ENCODE measurements at places on chromosomes 6 and 20.

- DNase-seq, result no peak
Observed at GRCh38 chr20:20851385-20851784, 138.9 kb upstream of the RALGAPA2 start.

GRCh38 chr6:116405652-116406356, 35.1 kb downstream of the DSE start:
- DNase-seq, result no peak

DNA sequence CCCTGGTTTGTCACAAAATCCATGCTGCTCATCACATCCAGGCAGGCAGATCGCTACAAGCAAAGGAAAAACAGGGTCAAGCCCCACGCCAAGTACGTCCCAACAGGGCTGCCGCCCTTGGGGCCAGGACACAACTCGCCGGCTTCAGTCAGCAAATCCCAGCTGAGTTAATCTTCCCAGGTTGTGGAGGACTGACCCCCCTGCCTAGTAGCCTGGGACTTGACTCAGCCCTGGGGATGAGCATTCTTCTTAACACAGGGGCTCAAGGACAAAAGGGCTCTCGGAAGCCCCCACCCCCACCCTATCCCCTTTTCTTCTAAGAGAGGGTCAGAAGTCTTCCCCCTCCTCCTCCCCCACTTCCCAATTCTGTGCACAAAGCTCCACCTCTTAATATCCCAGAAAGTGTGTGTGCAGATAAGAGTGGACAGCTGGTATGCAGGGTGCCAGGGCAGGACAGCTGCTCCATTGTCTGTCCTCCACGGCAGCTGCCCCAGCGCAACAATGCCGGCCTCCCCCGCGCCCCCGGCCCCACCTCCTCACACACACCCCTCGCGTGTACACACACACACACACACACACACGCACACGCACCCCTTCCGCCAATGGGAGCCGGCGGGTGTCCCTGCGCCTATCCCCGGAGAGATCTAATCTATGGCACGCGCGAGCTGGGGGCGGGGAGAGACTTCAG, 4.5 kb downstream of the DLL1 start:
- no peak for DNase-seq

DNA sequence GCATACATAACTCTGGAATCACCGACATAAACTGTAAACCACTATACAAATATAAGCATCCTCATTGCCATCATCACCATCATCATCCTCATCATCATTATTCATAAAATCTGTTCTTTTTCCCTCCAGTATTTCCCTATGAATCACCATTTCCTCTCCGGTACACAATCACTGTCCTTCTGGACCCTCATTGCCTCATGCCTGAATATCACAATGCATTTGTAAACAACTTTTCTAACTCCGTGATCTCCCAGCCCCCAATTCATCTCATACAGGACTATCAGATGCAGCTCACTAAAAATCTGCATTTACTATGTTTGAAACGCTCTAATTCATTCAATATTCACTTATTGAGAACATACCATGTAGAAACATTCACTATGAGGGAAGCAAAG, 339.7 kb downstream of the TBC1D32 start:
- DNase-seq, result no peak

DNA sequence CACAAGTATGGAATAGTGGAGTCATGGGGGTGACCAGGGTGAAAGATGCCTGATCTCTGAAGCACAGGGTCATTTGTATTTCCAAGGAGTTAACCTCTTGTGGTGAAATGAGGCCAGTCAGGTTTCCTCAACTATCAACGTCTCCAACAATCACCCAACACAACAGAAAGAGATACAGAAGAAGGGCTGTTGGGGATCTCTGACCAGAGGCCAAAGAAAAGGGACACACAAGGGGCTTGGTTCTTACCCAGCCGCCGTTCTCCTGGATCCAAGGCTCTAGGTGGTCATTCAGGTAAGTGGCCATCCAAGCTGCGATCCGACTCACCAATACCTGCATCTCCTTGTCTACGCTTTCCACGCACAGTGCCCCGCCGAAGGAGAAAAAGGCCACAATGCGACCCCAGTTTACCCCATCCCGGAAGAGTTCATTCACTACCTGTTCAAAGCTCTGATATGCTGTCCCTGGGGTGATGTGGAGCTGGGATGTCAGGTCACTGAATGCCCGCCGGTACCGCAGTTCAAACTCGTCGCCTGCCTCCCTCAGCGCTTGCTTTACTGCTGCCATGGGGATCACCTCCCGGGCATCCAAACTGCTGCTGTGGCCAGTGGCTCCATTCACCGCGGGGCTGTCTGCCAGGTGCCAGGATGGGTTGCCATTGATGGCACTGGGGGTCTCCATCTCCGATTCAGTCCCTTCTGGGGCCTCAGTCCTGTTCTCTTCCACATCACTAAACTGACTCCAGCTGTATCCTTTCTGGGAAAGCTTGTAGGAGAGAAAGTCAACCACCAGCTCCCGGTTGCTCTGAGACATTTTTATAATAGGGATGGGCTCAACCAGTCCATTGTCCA, 1.0 kb downstream of the BCL2L1 start:
- no peak for DNase-seq

- no peak for DNase-seq
Observed at GRCh38 chr6:108406943-108407342, 112.1 kb downstream of the AFG1L start.

DNA sequence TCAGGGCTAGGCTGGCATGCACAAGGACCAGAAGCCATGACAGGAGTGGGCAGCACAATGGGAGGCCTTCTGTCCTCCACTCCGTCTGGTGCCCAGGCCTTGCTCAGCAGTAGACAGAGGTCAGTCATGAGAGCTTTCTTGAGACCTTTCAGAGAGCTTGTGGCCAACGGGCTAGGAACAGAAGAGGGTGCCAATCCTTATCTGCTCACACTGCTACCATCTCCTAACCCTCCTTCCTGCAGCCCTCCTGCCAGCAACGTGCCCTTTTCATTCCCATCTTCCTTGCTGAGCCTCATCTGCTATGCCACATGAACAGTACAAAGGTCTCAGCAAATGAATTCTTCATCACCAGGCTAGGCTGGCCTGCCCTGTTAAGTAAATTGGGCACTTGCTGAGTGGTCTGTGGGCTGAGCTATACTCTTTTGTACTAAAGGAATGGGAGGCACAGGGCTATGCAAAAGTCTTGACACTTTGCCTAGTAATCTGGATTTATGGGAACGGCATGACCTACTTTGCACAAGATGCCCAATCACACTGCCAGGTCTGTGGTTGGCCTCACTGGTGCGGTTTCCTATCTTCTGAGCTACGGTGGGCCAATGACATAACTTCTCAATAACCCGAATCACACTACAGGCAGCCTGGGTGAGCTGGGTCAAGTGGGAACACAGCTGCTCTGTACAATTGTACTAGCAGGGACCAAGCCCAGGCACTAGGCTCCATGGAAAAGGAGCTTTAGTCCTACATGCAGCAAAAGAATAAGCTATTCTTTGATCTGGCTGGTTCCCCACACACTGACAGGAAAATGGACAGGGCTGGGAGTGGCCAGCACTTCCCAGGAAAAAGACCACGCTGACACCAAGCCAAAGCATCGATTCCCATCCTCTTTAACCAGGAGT, 47.8 kb downstream of the ELOVL5 start:
- peak; percentile 13 for DNase-seq

GRCh38 chr20:12790859-12791258, 217.9 kb upstream of the SPTLC3 start:
- no peak for DNase-seq

GRCh38 chr6:100023798-100024197, 29.8 kb upstream of the MCHR2 start:
- no peak for DNase-seq

DNA sequence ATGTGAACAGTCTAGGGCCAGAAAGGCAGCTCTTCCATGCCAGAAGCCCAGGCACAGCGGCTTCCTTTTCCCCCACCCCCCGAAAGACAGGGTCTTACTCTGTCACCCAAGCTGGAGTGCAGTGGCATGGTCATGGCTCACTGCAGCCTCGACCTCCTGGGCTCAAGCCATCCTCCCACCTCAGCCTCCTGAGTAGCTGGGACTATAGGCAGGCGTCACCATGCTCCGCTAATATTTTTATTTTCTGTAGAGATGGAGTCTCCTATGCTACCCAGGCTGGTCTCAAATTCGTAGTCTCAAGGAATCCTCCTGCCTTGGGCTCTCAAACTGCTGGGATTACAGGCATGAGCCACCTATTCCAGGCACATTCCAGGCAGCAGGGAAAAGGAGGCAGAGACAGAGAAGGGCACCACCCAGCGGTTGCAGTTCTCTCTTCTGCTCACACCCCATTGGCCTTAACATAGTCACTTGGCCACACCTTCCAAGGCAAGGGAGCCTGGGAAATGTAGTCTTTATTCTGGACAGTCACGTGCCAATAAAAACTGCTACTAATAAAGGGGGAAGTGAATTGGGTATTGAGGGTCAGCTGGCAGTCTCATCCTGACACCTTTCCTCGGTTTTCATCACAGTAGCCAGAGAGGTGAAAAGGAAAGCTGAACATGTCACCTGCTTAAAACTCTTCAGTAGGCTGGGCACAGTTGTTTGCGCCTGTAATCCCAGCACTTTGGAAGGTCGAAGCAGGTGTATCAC, 205.9 kb downstream of the ZMYND8 start:
- peak; percentile 60 for DNase-seq

DNA sequence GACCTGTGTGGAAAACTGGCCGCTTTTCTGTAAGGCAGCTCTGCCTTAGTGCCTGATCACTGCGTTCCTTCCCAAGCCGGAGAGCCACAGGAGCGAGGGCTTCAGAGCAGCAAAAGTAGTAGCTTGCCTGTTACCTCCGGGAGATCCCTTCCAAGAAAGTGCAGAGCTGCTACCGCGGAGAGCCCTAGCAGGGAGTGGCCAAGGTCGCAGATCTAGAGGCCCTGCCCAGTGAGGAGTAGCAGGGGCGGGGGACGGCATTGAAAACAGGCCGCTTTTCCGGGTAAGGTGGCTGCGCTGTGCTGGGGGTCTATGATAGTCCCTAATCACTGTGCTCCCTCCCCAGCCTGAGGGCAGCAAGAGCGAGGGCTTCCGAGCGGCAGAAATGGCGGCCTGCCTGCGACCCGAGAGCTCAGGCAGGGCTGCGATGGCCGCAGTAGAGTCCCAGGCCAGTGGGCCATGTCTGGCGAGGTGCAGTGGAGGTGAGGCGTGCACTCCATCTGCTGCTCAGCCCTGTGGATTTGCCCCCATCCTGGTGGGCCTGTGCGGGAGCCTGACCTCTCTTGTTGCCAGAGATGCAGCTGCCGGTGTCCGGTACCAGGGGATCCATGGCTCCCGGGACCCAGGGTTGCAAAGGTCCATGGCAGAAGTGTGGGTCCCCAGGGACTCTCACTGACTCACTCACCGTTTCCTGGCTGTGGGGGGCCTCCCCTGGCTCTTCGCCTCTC, 67.3 kb downstream of the KLHL32 start:
- DNase-seq, result no peak

DNA sequence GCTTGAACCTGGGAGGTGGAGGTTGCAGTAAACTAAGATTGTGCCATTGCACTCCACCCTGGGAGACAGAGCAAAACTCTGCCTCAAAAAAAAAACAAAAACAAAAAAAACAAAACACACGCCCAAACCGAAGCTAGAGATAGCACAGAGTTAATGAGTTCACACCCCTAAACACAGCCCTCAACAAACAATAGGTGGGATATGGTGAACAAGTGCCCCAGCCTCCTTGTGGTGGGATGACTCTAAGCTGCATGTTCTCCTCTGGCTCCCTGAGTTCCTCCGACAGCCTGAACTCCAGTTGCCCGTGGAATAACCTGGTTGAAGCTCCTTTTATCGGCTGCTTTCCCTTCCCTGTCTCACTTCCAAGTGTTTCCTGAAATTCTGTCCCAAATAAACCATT, 22.1 kb upstream of the DSN1 start:
- no peak for DNase-seq

DNA sequence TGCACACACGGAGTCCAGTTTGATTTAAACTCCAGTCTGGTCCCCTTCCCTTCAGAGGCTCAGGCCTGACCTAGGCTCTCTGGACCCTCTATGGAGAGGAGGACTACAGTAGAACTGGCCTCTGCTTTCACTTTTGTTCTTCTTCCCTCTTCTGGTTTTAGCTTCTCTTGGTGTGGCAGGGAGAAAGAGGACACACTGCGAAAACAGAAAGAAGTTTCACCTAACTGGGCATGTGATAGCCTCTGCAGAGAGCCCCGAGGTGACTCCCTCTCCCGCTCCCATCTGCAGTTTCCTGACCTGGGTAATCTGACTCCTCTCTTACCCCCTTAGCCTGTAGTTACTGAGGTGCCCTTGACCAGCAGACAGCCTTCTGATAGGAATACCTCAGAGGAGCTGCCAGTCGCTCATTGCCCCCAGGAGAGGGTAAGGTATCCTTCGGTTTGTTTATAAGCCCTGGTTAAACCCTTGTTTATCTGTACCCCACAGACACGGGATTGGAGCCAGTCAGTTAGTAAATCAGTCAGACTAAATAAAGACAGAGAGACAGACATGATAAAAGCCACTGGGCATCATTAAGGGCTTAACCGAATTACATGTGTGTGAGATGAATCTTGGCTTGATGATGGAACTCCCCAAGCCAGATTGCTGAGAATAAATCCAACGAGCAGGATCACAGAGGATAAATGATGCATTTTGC, 12.0 kb upstream of the DTNBP1 start:
- DNase-seq, result peak; percentile 23

DNA sequence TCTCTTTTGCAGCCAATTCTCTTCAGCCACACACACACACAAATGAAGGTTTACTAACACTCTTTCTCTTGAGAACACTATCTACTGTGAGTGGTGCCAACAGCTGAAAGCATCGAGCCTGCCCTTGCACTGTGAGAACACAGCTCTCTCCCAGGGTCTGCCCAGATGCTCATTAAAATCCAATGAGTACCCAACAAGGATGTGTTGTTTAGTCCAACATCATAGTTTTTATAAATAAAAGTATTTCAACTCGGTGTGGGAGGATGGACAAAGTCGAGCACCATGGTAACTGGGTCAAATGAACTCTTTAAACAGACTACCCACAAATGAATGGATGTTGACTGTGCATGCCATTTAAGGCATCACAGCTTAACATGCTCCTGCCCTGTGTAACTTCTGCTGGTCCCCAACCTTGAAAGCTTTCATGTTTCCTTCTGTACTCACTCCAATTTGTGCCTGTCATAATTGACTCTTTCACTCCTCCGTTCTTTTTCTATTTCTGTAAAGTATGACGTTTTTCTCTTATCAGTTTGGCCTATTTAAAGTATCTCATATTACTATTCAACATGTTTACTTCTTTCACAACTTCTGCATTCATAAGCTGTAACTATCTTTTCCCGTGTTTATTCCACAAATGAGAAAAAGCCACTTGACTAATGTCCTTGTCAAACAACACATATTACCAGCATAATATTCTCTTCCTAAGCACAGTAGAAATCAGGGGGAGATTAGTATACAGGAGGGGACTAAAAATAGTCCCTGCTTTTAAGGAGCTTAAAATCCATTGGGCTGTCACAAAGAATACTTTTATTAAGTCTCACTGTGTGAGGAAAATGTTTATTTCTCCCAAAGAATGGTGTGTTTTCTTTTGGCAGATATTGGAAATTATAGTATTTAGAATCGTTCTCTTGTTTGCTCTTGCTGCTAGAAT, 215.4 kb downstream of the RFPL4B start:
- no peak for DNase-seq

- no peak for DNase-seq
Observed at GRCh38 chr6:130671577-130671976, 155.6 kb upstream of the SMLR1 start.

GRCh38 chr20:17533396-17533795, 2.2 kb upstream of the BFSP1 start:
- DNase-seq, result peak; percentile 73

- no peak for DNase-seq
Observed at GRCh38 chr6:82371799-82372546, 8.4 kb downstream of the TPBG start.

- no peak for DNase-seq
Observed at GRCh38 chr6:157688960-157689599, 134.0 kb upstream of the SNX9 start.
